Sciatic nerve (tissue), 2 donors: ENCODE measurements at places on chromosomes 6 and 20. TPM values are rescaled to one million over a fixed set of nuclear protein-coding genes. Genes with fewer than 3 reads are reported as not detected.

RSPO4 gene
- total RNA-seq: 0.94 TPM

CGAS gene
- total RNA-seq: 7.5 TPM

HEY2 gene
- total RNA-seq: 4.3 TPM

DNA sequence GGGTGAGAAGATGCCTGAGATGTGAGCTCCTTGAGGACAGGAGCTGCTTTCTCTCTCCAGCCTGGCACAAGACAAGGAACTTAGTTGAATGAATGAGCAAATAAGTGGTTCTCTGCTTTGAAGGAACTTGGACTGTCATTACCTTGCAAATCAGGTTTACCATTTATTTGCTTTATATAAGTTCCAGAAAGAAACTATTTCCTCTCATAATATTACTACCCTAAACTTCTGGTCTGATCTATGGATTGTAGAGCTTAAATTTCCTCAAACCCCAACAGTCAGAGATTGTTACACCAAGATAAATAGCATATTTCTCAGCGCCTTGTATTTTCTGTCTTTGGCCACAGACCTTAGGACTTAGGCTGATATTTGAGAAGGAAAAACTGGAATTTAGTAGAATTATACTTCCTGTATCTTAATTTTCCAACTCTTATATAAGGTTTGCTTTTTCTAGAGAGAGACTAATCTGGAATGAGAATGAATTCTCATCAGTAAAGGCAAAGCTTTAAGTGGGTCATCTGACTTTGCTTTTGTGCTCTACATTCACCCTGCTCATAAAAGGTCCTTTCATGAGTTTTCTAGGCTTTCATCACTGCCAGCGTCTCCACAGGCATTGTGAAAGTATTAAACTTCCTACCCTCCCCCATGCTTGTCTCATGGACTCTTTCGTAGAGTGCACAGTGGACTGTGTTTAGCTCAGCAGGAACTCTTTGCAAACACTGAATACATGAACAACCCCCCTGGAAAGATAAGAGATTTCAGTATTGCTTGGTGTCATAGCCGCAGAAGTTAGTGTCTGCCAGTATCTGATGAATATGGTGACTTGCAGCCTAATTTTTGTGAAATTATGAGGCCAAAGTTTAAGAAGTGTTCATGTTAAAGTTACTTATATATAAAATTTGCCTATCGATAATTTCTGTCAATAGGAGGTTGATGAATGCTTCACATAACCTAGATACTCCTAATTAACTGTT, 74.0 kb downstream of the PTPRA start:
- no peak for DNase-seq

DNA sequence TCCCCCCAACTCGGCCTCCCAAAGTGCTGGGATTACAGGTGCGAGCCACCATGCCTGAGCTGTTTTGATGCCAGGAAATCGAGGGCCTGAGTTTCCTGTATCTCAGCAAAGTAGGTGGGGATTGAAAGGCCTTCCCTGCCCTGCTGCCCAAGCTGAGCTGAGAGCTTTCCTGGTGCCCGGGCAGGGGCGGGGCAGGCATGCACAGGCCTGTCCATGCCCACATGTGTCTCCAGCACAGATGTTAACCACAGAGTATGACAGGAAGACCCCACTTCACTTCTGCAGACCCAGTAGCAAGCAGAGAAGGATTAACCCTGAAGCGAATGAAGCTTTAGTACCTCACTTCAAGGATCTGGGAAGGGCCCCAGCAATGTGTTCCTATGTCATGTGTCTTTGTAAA, 66.0 kb downstream of the GPR6 start:
- DNase-seq: no peak

DNA sequence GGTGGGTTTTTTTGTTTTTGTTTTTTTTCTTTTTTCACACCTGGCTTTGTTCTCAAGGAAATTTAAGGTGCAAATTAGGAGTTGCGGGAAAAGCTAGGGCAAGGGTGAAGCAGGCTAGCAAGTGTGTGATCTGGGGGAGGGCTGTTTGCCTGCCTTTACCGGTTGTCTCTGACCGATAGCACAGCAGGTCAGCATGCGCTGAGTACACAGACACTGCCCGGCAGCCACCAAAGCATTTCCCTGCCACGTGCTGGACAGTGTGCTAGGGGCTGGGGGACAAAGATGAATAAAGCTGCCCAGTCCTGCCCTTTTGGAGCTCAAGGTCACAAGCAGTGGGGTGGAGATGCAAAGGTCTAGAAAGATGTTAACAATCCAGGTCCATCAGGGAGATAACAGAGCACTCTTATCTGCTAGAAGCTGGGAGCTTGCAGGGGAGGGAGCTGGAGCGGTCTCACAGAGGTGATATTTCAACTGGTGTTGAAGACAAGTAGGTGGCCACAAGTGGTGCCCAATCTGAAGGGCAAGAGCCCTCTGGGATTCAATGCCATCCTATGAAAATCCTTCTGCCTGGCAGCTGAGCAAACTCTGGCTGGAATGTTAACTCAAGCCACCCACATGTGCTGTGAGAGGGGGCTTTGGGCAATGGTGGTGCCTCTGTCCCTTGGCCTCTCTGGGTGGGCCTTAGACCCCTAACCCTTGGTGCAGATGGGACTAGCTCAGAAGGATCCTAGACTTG, 24.5 kb downstream of the TTBK1 start:
- no peak for DNase-seq

GRCh38 chr20:17691758-17692157, 8.0 kb upstream of the BANF2 start:
- DNase-seq: no peak

DNA sequence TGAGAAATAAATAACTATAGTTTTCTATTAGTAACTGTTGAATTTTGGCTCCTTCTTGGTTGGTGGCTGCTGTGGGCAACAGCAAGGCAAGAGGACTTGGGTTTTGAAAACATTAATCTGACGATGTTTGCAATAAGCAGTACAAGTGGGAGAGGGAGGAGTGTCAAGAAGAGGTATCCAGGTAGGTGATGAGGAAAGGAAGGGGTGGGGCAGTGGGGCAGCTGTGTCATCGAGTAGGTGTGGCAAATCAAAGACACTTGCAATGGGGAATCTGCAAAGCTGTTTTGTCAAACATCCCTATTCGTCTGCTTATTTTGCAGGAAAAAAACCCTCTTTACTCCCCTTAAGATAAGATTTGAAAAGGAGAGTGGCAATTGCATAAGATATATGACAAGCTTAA, 171.9 kb upstream of the MAP3K7 start:
- no peak for DNase-seq
